ENCODE measurements at places on chromosomes 6 and 20.

GRCh38 chr20:22459754-22460153 is 124.6 kb downstream of the FOXA2 start:
- DNase-seq: no peak

- DNase-seq: no peak
These were observed 652.2 kb downstream of the QKI start for GRCh38 chr6:164066766-164067165.

- no peak for DNase-seq
These were observed 108.1 kb downstream of the IRF4 start for GRCh38 chr6:499617-500016.

- no peak for DNase-seq
These were observed 2.4 kb downstream of the KIF13A start for GRCh38 chr6:17984812-17985670.

- no peak for DNase-seq
These were observed 169.9 kb downstream of the EDN1 start for GRCh38 chr6:12459945-12460661.

DNA sequence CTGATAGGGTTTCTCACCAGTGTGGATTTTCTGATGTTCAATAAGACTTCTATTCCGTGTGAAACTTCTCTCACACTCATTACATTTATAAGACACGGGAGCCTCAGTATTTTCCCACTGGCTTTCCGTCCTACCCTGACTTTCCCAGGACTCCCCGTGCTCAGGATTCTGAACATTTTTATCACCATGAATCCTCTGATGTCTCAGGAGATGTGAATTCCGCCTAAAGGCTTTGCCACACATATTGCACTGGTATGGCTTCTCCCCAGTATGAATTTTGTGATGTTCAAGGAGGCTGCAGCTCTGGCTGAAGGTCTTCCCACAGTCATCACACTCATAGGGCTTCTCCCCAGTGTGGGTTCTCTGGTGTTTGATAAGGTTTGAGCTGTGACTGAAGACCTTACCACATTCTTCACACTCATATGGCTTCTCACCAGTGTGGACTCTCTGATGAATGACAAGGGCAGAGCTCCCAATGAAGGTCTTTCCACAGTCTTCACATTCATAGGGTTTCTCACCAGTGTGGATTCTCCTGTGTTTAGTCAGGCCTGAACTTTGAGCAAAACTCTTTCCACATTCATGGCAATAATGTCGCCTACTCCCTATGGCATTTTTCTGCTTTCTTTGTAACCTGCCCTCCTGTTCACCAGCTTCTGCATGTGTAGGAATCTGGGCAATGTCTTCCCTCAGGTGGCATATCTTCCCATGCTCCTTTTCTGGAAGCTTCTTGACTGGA is 6.7 kb downstream of the ZKSCAN4 start:
- DNase-seq: no peak

- DNase-seq: no peak
These were observed 60.9 kb downstream of the PGM3 start for GRCh38 chr6:83132121-83132520.

DNA sequence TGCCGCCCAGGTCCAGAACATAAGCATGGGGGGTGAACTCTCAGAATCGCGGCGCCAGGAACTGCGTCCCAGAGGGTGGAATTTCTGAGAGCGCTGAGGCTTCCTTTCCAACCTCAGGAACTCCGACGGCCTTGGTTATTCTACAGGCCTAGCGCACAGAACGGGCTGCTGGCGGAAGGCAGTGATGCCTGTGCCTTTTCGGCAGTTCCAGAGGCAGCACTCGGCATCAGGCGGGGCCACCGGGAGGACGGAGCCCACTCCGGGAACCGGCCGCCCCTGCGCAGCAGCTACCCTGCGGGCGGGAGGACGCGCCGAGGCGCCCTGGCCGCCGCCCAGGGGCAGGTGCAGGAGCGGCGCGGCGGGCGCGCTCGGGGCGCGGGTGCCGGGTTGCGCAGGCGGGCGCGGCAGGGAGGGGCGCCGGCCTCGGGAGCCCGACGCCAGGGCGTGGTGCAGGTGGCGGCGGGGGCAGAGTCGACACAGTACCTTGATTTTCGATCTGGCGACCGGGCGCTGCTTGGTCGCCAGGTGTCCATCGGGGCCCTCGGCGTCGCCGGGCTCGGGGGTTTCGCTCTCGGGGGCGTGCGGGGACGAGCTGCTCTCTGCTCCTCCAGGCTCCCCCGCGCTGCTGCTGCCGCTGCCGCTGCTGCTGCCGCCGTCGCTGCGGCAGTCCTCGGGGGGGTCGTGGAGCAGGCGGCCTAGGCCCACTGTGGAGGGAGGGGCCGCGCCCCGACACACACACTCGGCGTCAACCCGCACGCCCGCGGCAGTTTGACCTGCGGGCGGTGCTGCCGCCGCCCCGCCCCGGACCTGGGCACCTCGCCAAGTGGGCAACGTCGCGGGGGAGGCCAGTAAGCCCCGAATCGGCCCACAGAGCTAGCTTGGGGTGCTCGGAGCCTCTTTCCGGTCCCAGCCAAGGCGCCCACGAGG is 1.3 kb downstream of the OVOL2 start:
- DNase-seq: peak; percentile 71

DNA sequence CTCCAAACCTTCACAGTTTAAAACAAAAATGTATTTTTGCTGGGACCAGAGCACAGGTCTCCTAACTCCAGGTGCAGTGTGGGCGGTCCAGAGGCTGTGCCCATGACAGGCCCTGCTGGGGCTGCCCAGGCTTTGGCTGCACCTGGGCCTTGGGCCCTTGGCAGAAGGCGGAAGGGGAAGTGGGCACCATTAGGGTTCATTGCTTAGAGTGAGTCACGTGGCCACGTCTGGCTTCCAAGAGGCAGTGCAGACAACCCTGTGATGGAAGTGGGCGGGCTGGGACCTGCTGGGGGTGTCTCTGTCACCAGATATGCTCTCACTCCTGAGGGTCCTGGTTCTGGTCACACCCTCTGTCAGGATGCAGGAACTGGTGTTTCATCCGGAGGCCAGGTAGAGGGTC is 302.2 kb downstream of the QKI start:
- no peak for DNase-seq

DNA sequence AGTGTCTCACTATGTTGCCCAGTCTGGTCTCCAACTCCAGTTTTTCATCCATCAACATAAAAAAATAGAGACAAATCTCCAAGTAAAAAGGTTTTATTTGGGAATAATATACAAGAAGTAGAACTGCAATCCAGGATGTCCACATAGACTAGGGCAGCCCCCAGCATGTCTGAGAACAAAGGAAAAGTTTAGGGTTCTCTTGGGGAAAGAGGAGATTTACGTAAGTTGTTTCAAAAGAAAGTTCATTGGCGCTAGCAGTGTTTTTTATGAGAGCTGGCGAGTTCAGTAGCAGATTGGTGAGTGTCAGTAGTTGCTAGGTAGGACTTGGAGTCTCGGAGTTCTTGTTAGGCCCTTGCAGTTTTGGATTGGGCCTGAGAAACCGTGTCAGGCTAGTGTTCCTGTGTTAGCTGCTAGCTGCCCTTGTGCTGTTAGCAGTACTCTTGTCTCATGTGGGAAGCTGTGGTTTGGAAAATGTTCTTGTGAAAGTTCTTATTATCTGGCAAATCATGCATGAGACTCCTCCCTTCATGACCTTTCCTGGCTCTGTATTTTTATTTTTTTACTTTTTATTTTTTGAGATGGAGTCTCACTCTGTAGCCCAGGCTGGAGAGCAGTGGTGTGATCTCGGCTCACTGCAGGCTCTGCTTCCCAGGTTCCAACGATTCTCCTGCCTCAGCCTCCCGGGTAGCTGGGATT is 24.7 kb downstream of the TTLL9 start:
- peak; percentile 52 for DNase-seq

DNA sequence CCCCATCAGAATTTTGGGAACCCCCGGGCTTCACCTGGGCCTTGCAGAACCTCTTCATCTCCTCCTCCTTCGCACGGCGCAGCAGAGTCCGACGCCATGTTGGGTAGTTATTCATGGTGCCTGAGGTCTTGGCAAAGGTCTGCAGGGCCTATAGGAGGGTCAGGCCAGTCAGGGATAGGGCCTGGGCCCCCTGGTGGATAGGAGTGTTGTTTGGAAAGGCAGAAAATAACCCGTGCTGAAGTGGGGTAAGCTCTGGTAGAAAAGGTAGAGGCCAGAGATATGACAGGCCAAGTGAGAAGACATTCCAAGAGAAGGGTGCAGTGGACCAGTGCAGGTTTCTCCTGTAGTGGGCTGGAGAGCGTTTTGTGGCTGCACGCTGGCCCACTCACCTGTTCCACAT is 4.9 kb downstream of the SMPD2 start:
- no peak for DNase-seq

- DNase-seq: peak; percentile 8
These were observed 54.4 kb downstream of the DTNBP1 start for GRCh38 chr6:15608396-15608795.

- no peak for DNase-seq
These were observed 24.0 kb downstream of the TBX18 start for GRCh38 chr6:84740385-84740784.

DNA sequence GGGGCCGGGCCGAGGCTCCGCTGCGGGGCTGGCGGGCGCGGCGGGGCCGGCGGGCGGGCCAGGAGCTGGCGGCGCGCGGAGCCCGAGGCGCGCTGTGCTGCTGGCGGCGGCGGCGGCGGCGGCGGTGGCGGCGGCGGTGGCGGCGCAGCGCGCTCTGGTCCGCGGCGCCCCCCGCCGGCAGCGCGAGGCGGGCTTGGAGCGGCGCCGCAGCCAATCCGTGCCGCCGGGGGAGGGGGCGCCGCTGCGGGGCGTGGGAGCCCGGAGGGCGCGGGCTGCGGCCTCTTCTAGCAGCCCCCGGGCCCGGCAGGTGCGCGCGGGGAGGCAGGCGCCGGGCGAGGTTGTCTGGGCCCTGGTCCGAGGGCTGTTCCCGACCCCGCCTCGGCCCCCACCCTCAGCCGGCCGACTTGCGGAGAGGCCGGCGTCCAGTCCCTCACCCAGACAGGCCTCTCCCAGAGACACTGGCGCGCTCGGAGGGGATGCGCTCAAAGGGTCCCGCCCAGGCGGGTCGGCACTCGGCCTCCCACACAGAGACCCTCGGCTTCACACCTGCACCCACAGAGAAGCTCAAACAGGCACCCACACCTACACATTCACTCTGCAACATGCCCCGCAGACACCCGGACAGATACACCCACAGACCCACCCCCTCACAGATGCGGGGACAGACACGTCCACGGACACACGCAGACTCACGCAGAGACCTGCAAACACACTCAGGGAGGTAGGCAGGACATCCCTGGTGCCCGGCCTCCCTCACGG is at the start of gene RIMS4:
Gene RIMS4, minus strand, starts transcription at position 156 of the 759 bp plus-strand sequence. CDS start 275 bp downstream, outside the sequence.
- DNase-seq: no peak

- no peak for DNase-seq
These were observed 290.5 kb upstream of the MANEA start for GRCh38 chr6:95286874-95287273.

GRCh38 chr20:2625062-2625461 is 27.4 kb upstream of the NOP56 start:
- no peak for DNase-seq

Measured in SW480 (cell line).